ENCODE measurements at places on chromosomes 7 and 10.

DNA sequence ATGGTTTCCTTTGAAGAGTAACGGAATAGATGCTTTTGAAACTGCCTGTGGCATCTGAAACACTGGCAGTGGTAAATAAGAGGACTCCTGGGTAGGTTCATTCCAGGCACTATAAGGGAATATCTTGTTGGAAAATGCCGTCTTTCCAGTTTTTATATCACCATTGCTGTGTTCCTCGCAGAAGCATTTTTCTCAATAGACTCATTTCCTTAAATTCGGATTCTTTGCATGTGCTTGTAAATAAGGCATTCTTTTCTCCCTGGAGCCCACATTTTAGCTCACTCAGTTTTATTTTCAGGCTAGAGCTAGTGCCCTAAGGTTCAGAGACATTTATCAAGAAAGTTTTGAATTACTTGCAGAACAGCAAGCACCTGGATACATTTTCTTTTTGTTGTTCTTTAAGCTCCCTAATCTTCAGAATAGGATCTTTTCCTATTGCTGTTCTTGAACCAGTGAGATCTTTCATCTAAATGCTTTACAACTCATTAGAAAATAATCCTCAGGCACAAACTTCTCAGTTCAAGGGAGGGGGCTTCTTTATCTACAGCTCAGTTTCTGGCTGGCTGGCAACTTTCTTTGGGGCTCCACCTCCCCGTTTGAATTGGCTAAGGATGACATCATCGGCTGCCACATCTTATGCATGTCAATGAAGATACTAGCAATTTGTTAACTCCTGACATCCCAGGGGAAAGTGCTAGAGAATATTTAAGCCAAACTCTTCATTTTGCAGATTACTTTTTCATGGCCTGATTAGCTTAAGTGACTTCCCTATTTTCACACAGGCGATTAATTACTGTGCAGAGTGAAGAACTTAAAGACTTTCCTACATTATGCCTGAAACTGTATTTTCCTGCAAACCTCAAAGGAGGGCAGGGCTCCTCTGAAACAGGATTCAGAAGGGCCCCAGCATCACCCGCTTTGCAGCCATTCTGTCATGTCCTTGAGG is 133.7 kb upstream of the RSU1 start:
- peak; percentile 65 for DNase-seq

- no peak for DNase-seq
These were observed 99.0 kb downstream of the SPAG6 start for GRCh38 chr10:22444219-22444788.

DNA sequence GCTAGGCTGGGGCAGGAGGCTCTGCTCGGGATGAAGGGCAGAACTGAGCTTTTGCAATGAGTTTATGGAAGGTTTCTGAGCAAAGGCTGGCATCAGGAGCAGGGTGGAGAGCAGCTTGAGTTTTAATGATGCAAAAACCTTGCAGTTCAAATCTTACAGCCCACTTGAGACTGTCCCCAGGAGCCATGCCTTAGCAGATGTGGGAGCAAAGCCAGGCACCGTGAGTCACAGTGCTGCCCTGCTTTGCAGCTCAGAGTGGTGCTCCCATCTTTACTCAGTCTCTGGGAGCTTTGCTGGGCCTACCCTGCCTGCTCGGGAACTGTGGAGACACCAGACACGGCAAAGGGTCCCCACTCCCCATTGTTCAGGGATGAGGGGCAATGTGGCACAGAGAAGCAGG is 122.4 kb upstream of the NPS start:
- DNase-seq = no peak

DNA sequence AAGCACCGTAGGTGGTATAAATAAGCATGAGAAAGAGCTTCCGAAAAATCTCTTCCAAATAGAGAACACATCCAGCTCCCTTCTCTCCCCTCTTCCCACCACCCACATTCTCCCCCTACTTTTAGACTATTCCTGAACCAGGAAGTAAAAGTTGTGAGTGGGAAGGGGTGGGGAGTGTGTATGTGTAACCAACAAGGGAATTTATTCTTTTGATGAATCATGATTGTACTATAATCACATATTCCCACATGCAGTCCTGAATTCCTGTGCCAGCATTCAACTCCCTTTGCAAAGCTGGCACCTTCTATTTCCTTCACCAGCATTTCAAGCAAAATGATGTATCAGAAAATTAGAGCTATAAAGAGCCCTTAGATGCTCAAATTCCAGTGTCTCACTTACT is 230.6 kb upstream of the CHRM2 start:
- DNase-seq = no peak

DNA sequence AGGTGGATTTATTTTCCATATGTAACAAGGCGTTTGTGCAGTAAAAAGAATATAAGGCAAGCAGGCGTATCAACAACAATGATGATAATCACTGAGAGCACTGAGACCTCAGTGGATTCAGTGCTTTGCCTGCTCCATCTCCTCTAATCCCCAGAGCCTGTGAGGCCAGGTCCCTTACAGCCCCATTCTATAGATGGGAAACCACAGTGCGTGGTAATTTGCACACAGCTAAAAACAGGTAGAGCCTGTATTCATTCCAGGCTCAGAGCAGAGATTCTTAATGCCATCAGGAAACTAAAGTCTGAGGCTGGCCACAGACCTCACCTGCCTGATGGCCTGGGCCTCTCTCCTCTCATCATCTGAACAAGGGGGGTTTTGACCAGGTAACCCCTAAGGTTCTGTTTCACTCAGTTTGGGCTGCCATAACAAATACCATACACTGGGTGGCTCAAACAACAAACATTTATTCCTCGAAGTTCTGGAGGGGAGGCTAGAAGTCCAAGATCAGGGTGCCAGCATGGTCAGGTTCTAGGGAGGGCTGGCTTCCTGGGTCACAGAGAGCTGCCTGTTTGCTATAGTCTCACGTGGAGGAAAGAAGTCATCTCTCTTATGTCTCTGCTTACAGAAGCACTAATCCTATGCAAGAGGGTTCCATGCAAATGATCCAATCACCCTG is 10.3 kb upstream of the RASSF4 start:
- no peak for DNase-seq

- DNase-seq = peak; percentile 14
These were observed 488 bp downstream of the EIF4H start for GRCh38 chr7:74174606-74175082.
